ENCODE measurements at places on chromosomes 5 and 9.

- no peak for DNase-seq
Measured at GRCh38 chr5:166722939-166723338, 1568.5 kb upstream of the WWC1 start.

DNA sequence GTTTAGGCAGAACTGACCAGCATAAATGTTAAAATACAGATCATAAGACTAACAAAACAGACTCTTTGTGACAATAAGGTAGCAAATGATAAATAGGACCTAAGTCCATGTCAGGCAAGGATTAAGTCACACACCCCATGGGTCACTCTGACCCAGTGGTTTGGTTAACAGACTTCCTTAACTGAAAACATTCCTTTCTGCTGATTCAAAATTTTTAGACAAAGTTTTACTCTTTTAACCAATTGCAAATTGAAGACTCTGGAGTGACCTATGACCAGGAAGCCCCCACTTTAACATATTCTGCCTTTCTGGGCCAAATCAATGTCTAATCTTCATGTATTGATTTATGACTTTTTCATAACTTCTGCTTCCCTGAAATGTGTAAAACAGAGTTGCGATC is 4.9 kb upstream of the NXNL2 start:
- DNase-seq: no peak

- DNase-seq: peak; percentile 71
Measured at GRCh38 chr5:1294835-1295649, at the start of gene TERT. TERT (minus strand) TSS chr5:1295068; CDS start chr5:1294989, 79 bp downstream.

- DNase-seq: no peak
Measured at GRCh38 chr9:15086778-15087324, 176.6 kb upstream of the FREM1 start.

GRCh38 chr5:149441986-149442385 is 62.9 kb upstream of the IL17B start:
- DNase-seq: no peak

DNA sequence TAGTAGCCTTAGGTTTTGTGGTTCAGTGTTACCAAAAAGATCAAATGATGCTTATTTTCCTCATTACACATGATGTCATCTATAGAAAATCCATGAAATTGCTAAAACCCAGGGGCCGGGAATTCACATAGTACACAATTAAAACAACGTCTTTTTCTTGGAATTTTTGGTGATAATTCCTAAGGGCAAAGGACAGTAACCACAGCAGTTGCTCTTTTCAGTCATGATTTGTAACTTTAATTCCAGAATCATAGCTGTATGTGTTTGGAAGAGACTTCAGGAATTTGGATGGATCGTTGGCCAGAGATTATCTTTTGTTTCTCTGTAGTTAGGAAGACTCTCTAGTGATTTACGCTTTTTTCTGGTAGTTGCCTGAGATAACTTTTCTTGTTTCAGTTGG is 748.7 kb downstream of the TLE4 start:
- DNase-seq: no peak

All from CD4-positive, alpha-beta T cell treated with Interferon gamma for 1 hour (primary cell).